Activated CD4-positive, alpha-beta T cell treated with anti-CD3 and anti-CD28 coated beads, Interleukin-2, amount 50 U/mL, for 1 hour (primary cell): ENCODE measurements at places on chromosomes 2 and 18.

DNA sequence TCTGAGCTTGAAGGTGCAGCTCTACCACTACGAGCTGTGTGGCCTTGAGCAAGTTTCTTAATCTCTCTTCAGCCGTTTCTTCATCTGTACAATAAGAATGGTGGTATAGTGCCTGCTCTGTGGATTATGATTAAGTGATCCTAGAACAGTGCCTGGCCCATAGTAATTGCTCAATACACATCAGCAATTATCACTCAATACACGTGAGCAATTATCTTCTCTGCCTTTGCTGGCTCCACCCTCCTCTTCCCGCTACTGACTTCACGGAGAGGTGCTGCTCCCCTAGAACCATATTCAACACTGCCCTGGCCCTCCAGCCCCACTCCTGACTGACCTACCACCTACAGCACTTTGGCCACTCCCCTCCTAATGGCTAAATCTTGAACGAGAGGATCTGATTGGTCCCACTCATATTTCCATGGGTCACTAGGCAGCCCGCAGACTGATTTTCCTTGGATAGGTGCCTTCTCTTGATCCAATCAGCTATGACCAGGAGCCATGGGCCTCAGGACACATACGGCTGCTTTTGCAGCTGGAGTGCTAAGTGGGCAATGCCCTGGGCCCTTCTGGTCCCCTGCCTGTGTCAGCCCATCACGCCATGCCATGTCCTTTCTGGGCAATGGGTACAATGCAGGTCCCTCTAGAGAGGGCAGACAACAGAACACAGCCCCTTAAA is 77.5 kb downstream of the STPG4 start:
- DNase-seq: no peak

DNA sequence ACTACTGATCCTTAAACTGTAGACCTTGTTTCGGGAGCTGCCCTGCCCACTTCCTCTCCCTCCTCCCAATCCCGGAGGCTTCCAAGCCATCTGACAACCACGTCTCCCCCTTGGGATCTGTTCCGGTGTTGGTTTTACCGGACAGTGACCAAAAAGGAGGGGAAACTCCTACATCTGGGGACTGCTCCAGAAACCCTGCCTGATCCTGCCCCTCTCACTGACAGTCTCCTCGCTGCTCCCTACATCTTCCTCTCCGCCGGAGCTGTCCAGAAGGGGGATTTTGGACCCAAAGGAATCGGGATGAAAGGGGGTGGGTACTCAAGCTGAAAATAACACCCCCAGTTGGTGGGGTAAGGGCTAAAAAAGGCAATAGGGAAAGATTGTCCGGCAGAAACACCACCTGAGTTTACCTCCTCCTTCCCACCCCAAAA is 1.5 kb downstream of the INO80D start:
- no peak for DNase-seq

- no peak for DNase-seq
Observed at GRCh38 chr2:164967781-164968228, 12.5 kb upstream of the SLC38A11 start.

- no peak for DNase-seq
Observed at GRCh38 chr2:143948710-143949109, 571.2 kb downstream of the ZEB2 start.

DNA sequence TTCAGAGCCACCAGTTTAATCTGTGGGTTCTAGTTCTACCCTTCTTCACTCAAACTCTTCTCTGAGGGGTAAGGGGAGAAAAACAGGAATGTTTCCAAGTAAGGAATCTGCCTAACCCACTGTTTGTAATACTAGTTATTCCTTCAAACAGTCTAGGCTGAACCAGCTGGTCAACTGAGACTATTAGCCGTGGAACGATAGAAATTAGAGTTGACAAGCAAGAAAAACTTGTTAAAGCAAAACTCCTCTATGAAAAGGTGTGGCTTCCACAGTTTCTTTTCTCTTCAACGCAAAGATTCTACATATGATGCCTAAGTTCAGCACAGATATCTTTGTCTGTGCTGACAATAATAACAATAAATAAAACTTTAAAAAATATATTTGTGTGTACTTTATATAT is 11.5 kb downstream of the PAIP2B start:
- no peak for DNase-seq

DNA sequence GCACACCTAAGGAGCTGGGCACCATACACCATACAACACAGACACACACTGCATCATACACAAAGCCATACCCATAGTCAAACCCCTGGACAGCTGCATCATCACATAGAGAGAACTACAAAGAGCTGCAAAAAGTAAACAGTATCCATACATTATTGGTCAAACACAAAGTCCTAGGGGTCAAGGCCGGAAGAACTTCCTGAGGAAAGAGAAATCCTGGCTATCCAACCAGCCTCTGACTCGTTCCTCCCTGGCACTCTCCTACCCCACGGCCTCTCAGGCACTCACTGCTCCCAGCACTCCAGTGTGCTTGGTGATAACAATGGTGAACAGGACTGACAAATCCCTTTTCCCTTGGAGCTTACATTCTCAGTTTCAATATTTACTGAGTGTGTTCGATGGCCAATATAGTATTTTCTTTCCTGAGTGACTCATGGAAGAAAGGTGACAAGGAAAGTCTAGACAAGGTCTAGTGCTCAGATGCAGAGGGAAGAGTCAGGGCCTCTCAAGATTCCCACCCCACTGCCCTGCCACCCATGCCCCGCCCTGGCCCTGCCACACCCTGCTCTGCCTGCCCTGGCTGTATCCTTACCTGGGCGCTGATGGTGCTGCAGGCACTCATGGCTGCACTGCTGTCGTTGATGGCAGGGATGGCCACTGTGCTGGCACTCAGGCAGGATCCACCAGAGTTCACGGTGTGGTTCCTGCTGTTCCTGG is 3.4 kb downstream of the CFAP65 start:
- no peak for DNase-seq
